Transverse colon (tissue), 4 donors: ENCODE measurements at places on chromosomes 3 and 15. TPM values are rescaled to one million over a fixed set of nuclear protein-coding genes. Genes with fewer than 3 reads are reported as not detected.

Gene GOLGA6L4
- 2.6 TPM for total RNA-seq

- no peaks in the 10 kb centered on the region for H3K36me3 ChIP-seq
- no peak for DNase-seq
- no peaks in the 10 kb centered on the region for H3K27me3 ChIP-seq
- H3K27ac ChIP-seq, result no peak overlapping the region
Observed at GRCh38 chr3:141275032-141275422, 43.4 kb downstream of the PXYLP1 start.

DNA sequence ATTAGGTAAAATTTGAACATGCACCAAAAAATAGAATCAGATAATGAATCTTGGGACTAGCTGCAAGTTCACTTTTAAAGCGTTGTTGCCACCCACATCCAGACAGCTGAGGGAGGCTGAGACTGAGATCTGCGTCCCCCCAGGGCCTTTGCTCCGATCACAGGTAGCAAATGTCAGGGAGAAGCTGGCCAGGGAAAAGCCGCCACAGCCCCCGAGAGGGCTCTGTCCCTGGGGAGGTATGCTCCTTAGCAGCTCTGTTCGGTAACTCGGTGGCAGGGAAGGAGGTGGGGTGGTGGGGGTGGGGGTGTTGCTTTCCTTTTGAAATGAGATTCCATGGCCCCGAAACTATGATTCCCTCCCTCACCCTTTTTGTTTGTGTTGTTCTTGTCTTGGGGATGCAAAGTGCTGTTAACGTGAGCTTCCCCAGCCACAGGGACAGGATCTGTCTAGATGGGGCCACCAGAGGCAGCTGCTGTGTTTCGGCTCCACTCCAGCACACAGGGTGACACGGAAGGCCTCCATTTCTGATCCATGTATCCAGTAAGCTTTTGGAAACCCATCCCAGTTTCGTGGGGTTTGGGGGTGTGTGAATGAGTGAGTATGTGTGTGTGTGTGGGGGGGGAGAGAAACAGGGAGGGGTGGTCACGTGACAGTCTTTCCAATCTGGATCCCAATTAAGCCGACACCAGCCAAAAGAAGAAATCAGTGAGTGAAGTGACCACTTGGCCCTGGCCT is 1.1 kb upstream of the MINAR1 start:
- no peak for DNase-seq
- peak overlapping the region; percentile 50 for H3K4me3 ChIP-seq
- H3K27ac ChIP-seq, result no peak overlapping the region
- peaks cover 93% of the 10 kb centered on the region for H3K27me3 ChIP-seq
- no peaks in the 10 kb centered on the region for H3K36me3 ChIP-seq

DNA sequence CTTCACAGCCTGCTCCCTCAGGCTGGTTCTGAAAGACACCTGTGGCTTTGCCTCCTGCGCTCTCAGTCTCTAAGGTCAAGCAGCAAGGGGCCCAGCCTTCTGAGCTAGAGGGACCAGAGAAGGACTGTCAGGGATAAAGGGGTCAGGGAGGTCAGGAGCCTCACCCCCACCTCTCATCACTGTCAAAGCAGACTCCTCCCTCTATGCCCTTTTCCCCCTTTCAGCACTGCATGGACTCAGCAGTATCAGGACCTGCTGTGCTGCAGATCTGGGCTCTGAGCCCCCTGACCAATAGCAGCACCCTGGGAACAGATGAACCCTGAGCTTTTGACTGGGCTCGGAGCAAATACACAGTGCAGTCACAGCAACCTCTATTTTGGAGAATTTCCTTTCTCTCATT is 3.2 kb upstream of the BMF start:
- H3K27ac ChIP-seq, result no peak overlapping the region
- H3K27me3 ChIP-seq, result no peaks in the 10 kb centered on the region
- H3K4me1 ChIP-seq, result peaks cover 13% of the 10 kb centered on the region
- H3K36me3 ChIP-seq, result no peaks in the 10 kb centered on the region
- no peak for DNase-seq

GRCh38 chr3:110165370-110165743 is 828.0 kb upstream of the DPPA4 start:
- no peak overlapping the region for H3K27ac ChIP-seq
- H3K4me3 ChIP-seq, result no peak overlapping the region
- no peak for DNase-seq

DNA sequence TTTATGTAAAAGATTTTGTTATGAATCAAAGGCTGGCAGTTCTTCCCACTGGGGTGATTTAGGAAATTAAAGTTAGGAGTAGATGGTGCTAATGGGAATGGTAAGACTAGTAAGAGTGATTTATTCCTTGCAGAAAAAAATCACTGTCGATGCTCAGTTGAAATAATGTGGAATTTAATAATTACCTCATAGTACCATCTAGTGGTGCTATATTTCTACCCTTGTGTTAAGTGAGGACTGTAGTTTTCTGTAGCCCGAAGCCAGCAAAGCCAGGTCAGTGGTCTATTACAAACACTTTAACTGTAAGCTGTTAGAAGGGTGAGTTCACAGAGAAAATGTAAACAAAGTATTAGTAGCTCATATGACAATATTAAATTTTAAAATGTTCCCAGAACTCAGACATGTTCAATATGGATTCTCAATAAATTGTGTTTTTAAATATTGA is 39.5 kb upstream of the GOLGA8J start:
- no peaks in the 10 kb centered on the region for H3K36me3 ChIP-seq
- DNase-seq, result no peak
- H3K4me3 ChIP-seq, result no peak overlapping the region
- H3K27me3 ChIP-seq, result no peaks in the 10 kb centered on the region

DNA sequence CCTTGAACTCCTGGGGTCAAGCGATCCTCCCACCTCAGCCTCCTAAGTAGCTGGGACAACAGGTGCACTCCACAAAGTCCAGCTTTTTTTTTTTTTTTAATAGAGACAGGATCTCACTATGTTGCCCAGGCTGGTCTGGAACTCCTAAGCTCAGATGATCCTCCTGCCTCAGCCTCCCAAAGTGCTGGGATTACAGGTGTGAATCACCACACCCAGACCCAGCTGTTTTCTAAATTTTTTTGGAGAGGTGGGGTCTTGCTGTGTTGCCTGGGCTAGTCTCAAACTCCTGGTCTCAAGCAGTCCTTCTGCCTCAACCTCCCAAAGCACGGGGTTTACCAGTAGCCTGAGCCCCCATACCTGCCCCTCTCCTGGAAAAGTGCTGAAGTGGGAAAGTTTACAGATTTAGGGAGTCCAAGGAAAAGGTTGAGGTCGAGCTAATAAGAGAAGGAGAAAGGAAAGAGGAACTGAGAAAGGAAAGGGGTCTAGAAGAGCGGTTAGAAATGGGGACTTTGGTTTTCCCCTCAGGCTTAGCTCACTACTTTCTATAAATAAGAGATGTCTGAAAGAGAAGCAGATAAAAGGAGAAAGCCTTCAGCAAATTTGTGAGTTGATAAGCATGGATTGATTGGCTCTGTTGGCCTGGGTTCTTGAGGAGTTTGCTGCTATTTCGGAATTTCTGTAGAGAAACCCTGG is 23.6 kb downstream of the UBE2E1 start:
- peaks cover 11% of the 10 kb centered on the region for H3K4me1 ChIP-seq
- DNase-seq, result no peak
- H3K27ac ChIP-seq, result no peak overlapping the region
- no peak overlapping the region for H3K4me3 ChIP-seq
- H3K36me3 ChIP-seq, result no peaks in the 10 kb centered on the region

Gene FES
- 16.8 TPM for total RNA-seq

- peaks cover 20% of the 10 kb centered on the region for H3K27me3 ChIP-seq
- no peaks in the 10 kb centered on the region for H3K36me3 ChIP-seq
- H3K27ac ChIP-seq, result no peak overlapping the region
- no peak for DNase-seq
Observed at GRCh38 chr15:45105586-45105985, 8.4 kb downstream of the DUOX2 start.

DNA sequence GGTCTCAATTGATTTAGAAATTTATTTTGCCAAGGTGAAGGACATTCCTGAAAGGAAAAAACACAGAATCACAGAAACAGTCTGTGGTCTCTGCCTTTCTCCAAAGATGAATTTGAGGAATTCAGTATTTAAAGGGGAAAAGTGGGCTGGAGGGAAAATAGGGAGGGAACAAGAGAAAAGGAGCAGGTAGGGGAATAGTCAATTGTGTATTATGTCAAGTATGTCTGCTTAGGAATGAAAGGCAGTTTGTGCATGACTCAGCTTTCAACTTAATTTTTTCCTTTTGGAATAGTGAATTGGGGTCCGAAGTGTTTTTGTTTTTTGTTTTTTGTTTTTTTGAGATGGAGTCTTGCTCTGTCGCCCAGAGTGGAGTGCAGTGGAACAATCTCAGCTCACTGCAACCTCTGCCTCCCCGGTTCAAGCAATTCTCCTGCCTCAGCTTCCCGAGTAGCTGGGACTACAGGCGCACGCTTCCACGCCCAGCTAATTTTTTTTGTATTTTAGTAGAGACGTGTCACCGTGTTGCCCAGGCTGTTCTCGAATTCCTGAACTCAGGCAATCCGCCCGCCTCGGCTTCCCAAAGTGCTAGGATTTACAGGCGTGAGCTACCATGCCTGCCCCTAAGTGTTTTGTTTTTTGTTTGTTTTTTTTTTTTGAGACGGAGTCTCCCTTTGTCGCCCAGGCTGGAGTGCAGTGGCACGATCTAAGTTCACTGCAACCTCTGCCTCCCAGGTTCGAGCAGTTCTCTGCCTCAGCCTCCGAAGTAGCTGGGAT is 74.1 kb upstream of the MAP4 start:
- H3K4me1 ChIP-seq, result peaks cover 22% of the 10 kb centered on the region
- no peak overlapping the region for H3K4me3 ChIP-seq
- no peaks in the 10 kb centered on the region for H3K36me3 ChIP-seq
- no peak overlapping the region for H3K27ac ChIP-seq
- no peak for DNase-seq

GRCh38 chr3:192991356-192991755 is 73.7 kb upstream of the MB21D2 start:
- peaks cover 5% of the 10 kb centered on the region for H3K4me1 ChIP-seq
- no peaks in the 10 kb centered on the region for H3K36me3 ChIP-seq
- no peak overlapping the region for H3K4me3 ChIP-seq
- no peak for DNase-seq
- H3K27me3 ChIP-seq, result no peaks in the 10 kb centered on the region
- no peak overlapping the region for H3K27ac ChIP-seq

DNA sequence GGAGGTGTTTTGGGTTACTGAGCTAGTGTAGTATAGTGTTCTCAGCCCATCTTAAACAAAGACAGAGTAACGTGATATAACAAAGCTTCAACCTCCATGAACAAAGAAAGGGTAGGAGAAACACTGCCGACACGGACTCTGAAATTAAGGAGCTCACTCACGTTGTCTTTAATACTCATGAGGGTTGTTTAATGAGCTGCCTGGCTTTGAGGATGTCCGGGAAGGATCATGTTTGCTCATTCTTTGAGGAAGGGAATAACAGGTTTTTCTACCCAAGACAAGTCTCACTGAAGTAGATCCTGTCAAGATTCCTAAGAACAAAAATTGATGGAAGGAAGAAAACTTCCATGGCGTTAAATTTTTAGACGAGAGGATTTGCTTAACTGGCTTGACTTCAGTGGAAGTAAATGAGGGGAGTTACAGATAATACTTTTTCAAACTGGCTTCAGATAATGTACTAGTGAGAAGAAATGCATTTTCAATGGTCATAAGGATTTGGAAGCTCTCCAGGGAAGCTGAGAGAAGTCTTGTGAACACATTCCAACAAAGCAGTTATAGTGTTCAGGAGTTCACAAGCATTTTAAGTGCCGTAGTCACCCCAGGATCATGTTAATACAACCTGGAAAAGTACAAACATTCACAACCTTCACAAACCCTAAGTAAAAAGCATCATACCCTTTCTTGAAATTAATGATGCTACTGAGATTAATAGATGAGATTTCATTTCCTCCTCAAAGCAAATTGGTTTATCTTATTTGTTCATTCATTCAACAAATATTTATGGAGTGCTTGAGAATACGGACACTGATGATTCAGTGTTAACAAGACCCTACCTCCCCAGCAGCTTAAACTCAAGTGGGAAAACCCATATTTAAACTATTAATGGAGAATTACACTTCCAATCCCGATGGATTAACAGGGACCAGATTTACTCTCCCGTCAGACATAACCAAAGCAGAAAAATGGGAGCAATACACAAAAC is 101.5 kb downstream of the SHQ1 start:
- H3K27me3 ChIP-seq, result no peaks in the 10 kb centered on the region
- no peak overlapping the region for H3K4me3 ChIP-seq
- DNase-seq, result no peak
- peaks cover 26% of the 10 kb centered on the region for H3K4me1 ChIP-seq
- no peaks in the 10 kb centered on the region for H3K36me3 ChIP-seq
- no peak overlapping the region for H3K27ac ChIP-seq

Gene EPHB3
- total RNA-seq, result 6.3 TPM

DNA sequence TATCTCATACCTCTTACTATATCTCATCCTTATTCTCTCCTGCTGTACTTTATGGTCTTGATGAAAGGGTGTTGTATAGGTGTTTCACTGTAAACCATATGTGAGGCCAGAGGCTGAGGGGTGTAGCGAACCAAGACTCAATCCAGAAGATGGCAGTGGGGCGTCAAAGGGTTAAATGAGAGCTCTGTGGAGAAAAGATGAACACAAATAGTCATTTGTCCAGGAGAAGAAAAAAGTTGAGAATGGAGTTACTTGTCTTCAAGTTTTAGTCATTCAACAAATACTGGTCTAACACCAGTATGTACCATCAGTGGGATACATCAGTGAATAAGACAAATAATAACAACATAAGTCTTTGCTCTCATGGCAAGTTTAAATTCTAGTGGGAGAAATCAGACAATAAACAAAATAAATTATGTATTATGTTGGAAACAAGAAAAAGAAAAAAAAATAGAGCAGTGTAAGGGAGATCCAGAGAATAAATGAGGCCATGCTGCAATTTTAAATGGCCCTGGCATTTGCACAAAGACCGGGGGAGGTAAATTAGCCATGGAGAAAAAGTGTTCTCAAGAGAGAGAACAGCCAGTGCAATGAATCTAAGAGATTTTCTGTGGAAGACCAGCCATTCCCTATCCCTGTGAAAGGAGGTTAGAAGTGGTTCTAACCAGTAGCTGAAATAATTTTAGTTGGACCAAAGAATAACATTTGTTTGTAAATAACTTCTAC is 77.0 kb upstream of the UMPS start:
- DNase-seq, result no peak
- H3K27ac ChIP-seq, result no peak overlapping the region
- no peak overlapping the region for H3K4me3 ChIP-seq
- peaks cover 14% of the 10 kb centered on the region for H3K36me3 ChIP-seq
- H3K4me1 ChIP-seq, result no peaks in the 10 kb centered on the region
- H3K27me3 ChIP-seq, result no peaks in the 10 kb centered on the region

GRCh38 chr3:150519026-150519425 is 27.3 kb downstream of the SERP1 start:
- no peaks in the 10 kb centered on the region for H3K27me3 ChIP-seq
- peaks cover 5% of the 10 kb centered on the region for H3K4me1 ChIP-seq
- peak; percentile 62 for DNase-seq
- H3K27ac ChIP-seq, result peak overlapping the region; percentile 80
- H3K4me3 ChIP-seq, result no peak overlapping the region
- H3K36me3 ChIP-seq, result no peaks in the 10 kb centered on the region

Gene FBXO45
- 3.0 TPM for total RNA-seq

DNA sequence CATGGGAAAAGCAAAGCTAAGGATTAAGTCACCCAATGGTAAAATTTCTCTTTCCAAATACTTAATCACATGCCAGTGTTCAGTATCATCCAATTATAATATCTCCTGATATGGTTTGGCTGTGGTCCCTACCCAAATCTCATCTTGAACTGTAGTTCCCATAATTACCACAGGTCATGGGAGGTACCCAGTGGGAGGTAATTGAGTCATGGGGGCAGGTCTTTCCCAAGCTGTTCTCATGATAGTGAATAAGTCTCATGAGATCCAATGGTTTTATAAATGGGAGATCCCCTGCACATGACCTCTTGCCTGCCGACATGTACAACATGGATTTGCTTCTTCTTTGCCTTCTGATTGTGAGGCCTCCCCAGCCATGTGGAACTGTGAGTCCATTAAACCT is 26.1 kb upstream of the NMB start:
- no peak overlapping the region for H3K4me3 ChIP-seq
- no peak overlapping the region for H3K27ac ChIP-seq
- DNase-seq, result no peak
- peaks cover 23% of the 10 kb centered on the region for H3K36me3 ChIP-seq
- no peaks in the 10 kb centered on the region for H3K4me1 ChIP-seq
